Heart left ventricle (tissue), 16 donors: ENCODE measurements at places on chromosomes 13 and 19. TPM values are rescaled to one million over a fixed set of nuclear protein-coding genes. Genes with fewer than 3 reads are reported as not detected.

DNA sequence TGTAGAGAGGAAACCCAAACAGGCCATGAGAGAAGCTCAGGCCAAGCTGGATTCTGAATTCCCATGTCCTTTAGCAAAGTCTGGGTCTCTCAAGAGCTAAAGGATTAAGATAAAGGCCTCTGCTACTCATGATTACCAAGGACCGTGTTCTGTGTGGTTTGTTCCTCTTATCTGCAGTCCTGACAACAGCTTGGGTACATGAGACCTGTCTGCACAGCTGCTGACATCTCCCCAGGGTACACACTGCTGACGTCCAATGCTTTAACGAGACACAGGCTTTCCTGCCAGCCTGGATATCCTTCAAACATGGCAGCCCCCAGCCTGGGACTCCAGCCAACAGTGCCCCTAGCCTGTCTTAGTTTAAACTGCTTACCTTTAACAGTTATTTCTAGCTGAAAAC, 211.0 kb downstream of the SLC7A1 start:
- H3K4me1 ChIP-seq: no peaks in the 10 kb centered on the region
- no peak overlapping the region for H3K4me3 ChIP-seq
- H3K27me3 ChIP-seq: no peaks in the 10 kb centered on the region

DNA sequence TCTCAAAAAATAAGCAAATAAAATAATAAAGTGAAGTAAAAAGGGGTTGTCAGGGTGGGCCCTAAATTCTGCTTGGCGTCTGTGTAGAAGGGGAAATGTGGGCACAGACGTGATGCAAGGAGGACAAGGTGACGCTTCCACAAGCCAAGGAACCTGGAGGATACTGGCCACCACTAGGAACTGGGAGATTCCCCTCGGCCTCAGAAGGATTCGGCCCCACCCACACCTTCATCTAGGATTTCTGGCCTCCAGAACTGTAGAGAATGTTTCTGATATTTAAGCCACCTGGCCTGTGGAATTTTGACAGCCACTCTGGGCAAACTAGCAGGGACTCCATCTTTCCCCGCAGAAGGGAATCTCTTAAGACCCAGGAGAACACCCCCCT, 1.1 kb downstream of the PLEKHJ1 start:
- H3K36me3 ChIP-seq: peaks cover 34% of the 10 kb centered on the region
- no peak for DNase-seq

DNA sequence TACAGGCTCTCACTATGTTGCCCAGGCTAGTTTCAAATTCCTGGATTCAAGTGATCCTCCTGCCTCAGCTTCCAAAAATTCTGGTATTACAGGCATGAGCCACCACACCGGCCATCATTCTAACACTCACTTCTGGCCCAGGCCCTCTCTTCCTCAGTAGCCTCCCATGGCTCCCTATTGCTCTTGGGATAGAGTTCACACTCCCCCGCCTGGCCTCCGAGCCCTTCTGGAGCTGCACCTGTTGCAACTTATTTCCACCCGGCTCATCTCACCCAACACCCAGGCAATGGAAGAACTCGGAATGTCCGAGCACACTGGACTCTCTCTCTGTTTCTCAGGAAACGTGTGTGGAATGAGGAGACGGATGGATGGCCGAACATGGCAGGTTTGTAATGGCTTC, 9.0 kb upstream of the SBK3 start:
- no peak overlapping the region for H3K27ac ChIP-seq
- no peaks in the 10 kb centered on the region for H3K27me3 ChIP-seq
- H3K4me1 ChIP-seq: peaks cover 12% of the 10 kb centered on the region
- no peaks in the 10 kb centered on the region for H3K36me3 ChIP-seq
- no peak overlapping the region for H3K4me3 ChIP-seq

- H3K4me3 ChIP-seq: peak overlapping the region; percentile 72
- DNase-seq: no peak
- no peaks in the 10 kb centered on the region for H3K27me3 ChIP-seq
- H3K27ac ChIP-seq: peak overlapping the region; percentile 59
- H3K4me1 ChIP-seq: peaks cover 10% of the 10 kb centered on the region
These were observed 813 bp downstream of the ZNF284 start for GRCh38 chr19:44072543-44073401.

GRCh38 chr13:82678052-82678451, 1204.2 kb downstream of the SLITRK1 start:
- no peak overlapping the region for H3K4me3 ChIP-seq
- no peaks in the 10 kb centered on the region for H3K36me3 ChIP-seq
- no peaks in the 10 kb centered on the region for H3K27me3 ChIP-seq
- H3K27ac ChIP-seq: no peak overlapping the region

- no peaks in the 10 kb centered on the region for H3K36me3 ChIP-seq
- no peak overlapping the region for H3K27ac ChIP-seq
- DNase-seq: no peak
- no peaks in the 10 kb centered on the region for H3K27me3 ChIP-seq
- peaks cover 77% of the 10 kb centered on the region for H3K4me1 ChIP-seq
These were observed 49.2 kb downstream of the LATS2 start for GRCh38 chr13:21012211-21012610.

GRCh38 chr13:98523455-98524102, 53.3 kb downstream of the STK24 start:
- H3K36me3 ChIP-seq: peaks cover 5% of the 10 kb centered on the region
- DNase-seq: no peak
- no peak overlapping the region for H3K4me3 ChIP-seq
- no peak overlapping the region for H3K27ac ChIP-seq
- H3K27me3 ChIP-seq: no peaks in the 10 kb centered on the region

DNA sequence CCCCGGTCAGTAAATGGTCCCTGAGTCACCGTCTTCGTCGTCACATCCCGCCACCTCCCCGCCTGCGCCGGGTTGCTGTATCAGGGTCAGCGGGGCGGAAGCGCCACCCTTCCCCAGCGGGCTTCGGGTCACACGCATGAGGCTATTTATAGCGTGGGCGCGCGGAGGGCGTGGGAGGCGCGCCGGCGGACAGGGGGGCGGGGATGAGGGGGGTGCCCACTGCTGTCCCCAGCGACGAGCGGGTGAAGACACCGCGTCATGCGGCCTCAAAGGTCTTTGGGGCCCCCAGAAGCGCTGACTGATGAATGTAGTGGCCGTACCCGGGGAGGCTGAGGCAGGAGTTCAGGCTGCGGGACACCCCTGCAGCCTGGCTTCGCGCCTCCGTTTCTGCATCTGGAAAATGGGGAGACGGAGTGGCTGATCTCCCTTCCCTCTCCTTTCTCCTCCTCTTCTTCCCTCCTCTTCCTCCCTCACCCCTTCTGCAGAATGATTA, 7.9 kb downstream of the UNC13A start:
- H3K27ac ChIP-seq: peak overlapping the region; percentile 21
- peaks cover 4% of the 10 kb centered on the region for H3K4me1 ChIP-seq
- peak overlapping the region; percentile 43 for H3K4me3 ChIP-seq
- H3K36me3 ChIP-seq: no peaks in the 10 kb centered on the region
- peaks cover 9% of the 10 kb centered on the region for H3K27me3 ChIP-seq

DNA sequence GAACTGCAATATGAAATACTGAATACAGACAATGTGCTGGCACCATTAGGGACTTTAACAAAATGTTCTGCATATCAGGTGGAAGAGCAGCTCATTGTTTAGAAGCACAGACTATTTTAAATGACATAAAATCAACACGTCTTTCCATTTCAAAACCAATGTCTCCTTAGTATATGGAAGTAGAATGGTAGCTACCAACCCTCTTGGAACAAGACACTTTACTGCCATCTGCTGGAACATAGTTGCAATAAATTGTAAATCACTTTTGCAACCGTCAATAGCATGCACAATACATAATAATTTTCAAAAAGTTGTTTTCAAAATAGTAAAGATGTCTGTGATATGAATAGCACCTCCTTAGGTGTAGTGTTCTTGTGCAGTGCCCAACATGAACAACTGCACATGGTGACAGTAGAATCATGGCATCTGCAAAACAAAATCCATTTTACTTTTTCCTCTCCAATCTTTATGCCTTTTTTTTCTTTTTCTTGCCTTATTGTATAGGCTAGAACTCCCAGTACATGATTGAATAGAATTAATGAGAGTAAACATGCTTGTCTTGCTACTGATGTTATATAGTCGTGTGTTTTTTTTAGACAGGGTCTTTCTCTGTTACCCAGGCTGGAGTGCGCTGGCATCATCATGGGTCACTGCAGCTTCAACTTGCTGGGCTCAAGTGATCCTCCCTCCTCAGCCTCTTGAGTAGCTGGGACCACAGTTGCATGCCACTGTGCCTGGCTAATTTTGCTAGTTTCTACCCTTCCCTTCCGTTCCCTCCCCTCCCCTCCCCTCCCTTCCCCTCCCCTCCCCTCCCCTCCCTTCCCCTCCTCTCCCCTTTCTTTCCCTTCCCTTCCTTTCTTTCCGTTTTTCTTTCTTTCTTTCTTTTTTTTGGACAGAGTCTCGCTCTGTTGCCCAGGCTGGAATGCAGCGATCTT, 7.8 kb upstream of the LYPD5 start:
- no peaks in the 10 kb centered on the region for H3K4me1 ChIP-seq
- H3K27me3 ChIP-seq: peaks cover 3% of the 10 kb centered on the region
- no peak overlapping the region for H3K4me3 ChIP-seq
- H3K27ac ChIP-seq: no peak overlapping the region
- no peak for DNase-seq

- DNase-seq: no peak
- H3K27me3 ChIP-seq: no peaks in the 10 kb centered on the region
- no peaks in the 10 kb centered on the region for H3K36me3 ChIP-seq
- H3K27ac ChIP-seq: no peak overlapping the region
- H3K4me1 ChIP-seq: no peaks in the 10 kb centered on the region
- H3K4me3 ChIP-seq: no peak overlapping the region
These were observed 490.8 kb downstream of the PCDH20 start for GRCh38 chr13:60924856-60925255.

GRCh38 chr19:38513762-38514167, 80.3 kb downstream of the RYR1 start:
- H3K27ac ChIP-seq: no peak overlapping the region
- no peak for DNase-seq
- no peak overlapping the region for H3K4me3 ChIP-seq
- peaks cover 4% of the 10 kb centered on the region for H3K27me3 ChIP-seq

DNA sequence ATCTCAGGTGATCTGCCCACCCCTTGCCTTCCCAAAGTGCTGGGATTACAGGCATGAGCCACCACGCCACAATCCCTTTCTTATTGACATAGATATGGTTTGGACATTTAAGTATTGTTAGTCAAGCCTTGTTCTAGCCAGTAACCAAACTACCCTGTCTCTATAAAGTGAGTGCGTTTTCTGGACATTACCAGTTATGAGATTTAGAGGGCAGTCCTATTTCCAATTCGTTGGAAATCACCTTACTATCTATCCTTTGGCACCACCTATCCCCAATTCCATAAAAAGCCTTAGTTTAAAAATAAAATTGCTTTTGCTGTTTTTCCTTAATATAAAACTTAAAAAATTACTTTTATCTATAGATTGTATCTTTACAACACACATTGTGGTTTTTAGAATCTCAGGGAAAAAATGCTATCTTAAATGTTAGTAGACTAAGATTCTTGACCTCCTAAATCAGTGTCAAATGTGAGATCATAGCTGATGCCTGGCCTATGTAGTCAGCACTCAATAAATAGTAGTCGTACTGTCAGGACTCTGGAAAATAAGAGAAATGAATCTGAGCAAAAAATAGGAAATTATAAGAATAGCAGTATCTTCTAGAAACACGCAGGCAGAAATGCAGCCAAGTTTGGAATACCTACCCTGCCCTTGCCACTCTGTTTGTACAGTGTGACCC, 57.0 kb downstream of the NUFIP1 start:
- H3K36me3 ChIP-seq: no peaks in the 10 kb centered on the region
- H3K4me1 ChIP-seq: peaks cover 14% of the 10 kb centered on the region
- H3K27me3 ChIP-seq: no peaks in the 10 kb centered on the region
- no peak for DNase-seq

DNA sequence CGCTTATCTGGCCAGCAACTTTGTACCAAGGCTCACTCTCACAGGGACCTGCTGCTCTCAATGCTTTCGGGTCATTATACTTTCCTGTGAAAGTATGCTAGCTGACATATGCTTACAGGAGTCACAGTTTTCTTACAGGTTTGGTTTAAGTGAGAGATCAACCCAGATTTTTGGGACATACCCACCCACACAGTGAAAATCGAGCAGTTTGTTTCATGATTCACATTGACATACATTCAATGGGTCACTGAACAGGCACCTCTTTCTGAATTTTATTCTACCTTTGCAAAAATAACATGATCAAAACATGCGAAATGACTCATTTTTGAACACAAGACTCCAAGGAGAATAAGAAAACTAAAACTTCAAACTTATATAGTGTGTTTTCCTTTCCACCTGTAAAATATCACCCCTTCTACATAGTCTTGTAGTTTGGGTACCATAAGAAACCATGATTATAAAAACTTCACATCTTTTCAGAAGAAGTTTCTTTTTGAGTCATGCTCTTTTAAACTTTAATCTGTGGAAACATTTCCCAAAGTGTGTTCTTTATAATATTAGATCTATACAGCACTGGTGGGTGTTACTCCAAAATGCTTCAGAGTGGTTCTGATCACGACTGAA, 44.3 kb upstream of the TEX29 start:
- no peak overlapping the region for H3K4me3 ChIP-seq
- peaks cover 82% of the 10 kb centered on the region for H3K36me3 ChIP-seq
- DNase-seq: no peak
- no peak overlapping the region for H3K27ac ChIP-seq
- H3K27me3 ChIP-seq: no peaks in the 10 kb centered on the region

DNA sequence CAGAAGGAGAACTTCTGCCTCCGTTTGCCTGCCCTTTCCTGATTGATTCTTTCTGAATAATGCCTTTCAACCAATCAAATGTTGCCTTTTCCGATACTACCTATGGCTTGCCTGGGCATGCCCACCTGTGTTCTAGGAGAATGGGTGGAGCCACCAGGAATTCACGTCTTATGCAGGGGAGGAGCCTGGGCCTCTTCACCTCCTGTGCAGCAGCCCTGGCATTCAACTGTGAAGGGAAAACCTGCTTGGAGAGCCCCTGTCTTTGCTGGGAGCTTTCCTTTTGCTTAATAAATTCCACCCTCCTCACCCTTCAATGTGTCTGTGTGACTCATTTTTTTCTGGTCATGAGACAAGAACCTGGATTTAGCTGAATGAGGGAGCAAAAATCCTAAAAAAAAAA, 730.7 kb downstream of the UQCRFS1 start:
- H3K4me3 ChIP-seq: no peak overlapping the region
- no peak for DNase-seq
- H3K27me3 ChIP-seq: no peaks in the 10 kb centered on the region

GRCh38 chr19:49398931-49399330, 10.9 kb downstream of the KASH5 start:
- no peak for DNase-seq
- no peaks in the 10 kb centered on the region for H3K4me1 ChIP-seq
- no peak overlapping the region for H3K4me3 ChIP-seq
- H3K27ac ChIP-seq: no peak overlapping the region

- peak; percentile 10 for DNase-seq
- H3K27me3 ChIP-seq: no peaks in the 10 kb centered on the region
- H3K4me1 ChIP-seq: peaks cover 8% of the 10 kb centered on the region
- H3K27ac ChIP-seq: no peak overlapping the region
- H3K36me3 ChIP-seq: no peaks in the 10 kb centered on the region
These were observed 656.6 kb downstream of the TBC1D4 start for GRCh38 chr13:74825152-74825937.

Gene MEX3D
- total RNA-seq: 12.2 TPM

Gene LHB
- total RNA-seq: not detected

Gene ZNF600
- 1.7 TPM for total RNA-seq

Gene ERICH6B
- total RNA-seq: not detected

Gene NCAN
- not detected for total RNA-seq

Gene ZNF90
- 1.8 TPM for total RNA-seq

Gene ZNF836
- total RNA-seq: 11.0 TPM
